ENCODE measurements at places on chromosomes 13 and 19.
A peak's percentile ranks its signal among the peaks of the same experiment; 100 is the strongest.

- DNase-seq: no peak
Observed at GRCh38 chr13:65597839-65598818, 1632.0 kb downstream of the PCDH9 start.

DNA sequence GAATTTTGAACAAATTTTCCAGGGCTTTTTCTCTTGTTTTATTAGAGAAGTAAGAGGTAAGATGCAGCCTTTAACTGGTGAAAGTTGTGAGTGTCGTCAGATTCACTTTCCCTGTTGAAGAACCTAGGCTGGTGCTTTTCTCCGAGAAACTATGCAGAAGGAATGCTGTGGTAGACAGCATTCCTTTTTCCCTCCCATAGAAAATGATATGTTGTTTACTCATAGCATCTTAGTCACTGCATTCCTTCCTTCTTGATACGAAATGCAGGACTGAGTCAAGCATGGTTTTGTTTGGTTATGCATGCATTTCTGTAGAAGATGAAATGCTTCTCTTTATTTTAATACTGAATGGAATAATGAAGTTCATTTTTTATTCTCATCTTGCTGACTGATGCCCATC, 3.4 kb downstream of the ITGBL1 start:
- no peak for DNase-seq

DNA sequence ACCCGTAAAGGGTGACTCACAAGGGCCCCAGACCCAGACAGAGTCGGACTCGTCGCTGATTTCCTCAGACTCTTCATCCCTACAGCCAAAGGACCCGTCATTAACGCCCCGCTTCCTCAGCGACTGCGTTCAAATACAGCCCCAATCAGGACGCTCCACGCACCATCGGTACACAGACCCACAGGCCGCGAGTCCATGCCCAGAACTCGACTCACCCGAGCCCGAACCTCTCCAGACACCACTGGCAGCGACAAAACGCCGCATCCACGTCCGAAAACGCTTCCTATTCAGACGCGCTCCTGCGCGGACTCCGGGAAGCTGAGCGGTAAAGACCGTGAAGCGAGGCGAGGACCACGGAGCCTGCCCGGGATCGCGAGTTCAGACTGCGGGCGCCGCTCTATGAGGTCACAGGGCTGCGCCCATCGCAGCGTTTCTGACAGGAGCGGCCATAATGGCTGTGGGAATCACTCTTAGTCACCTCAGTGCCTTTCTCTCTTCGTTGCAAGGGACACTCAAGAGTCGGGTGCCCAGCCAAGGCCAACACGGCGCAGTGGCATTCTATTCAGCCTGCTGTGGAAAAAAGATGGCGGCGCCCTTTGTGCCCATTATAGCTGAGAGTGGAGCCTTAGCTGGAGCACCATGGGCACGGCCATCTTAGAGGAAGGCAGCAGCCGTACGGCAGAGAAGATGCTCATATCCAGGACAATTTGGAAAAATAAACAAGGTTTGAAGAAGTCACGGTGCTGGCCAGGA, at the start of gene ZNF614:
ZNF614 (minus strand) TSS at position 353 of the 753 bp plus-strand sequence. CDS start 2,634 bp downstream, outside the sequence.
- peak; percentile 86 for DNase-seq

GRCh38 chr13:28031896-28032288, 43.4 kb upstream of the URAD start:
- DNase-seq: no peak

DNA sequence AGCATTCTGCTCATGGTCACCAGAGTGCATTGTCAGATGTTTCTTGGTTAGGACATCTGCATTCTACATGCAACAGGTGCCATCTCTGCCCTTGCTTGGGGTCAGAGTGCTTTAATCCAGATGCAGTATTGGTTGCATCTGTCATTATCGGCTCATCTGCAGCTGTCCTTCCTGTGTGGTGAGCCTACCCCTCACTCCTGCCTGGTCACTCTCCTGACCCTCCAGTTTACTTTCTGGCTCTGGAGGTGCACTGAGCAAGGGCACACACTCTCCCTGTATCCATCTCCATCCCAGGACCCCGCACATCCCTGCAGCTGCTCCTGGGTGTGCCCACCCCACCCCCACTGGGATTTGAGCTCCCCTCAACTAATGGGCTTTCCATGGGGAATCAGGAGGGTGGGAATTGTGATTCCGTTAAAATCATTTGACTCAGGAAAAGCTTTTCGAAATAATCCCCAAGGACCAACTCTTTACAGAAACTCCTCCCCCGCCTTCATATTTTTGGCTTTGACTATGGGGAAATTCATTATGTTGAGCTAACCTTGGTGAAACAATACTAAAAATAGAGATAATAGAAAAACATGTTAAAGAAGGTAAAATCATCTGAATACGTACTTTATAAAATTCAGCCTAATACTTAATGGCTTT, 70.2 kb downstream of the COL4A2 start:
- DNase-seq: no peak

DNA sequence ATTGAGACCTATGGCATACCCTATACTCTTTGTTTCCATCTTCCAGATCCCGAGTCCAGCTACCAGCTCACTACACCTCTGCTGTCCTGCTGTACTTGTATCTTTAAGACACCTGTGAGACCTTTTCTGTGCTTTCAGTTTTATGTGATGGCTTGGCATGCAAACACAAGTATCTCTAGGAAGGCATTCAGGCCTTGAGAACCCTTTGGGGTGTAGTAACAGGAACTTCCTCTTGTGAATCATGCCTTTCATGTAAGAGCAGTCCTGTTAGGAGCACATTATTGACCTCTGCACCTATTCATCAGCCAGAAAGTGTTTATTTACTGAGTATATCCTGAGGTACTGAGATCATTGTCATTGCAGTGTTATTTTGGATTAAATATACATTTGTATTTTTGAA, 87.0 kb upstream of the HTR2A start:
- no peak for DNase-seq

- DNase-seq: no peak
Observed at GRCh38 chr13:99418843-99419140, 82.5 kb upstream of the TM9SF2 start.

DNA sequence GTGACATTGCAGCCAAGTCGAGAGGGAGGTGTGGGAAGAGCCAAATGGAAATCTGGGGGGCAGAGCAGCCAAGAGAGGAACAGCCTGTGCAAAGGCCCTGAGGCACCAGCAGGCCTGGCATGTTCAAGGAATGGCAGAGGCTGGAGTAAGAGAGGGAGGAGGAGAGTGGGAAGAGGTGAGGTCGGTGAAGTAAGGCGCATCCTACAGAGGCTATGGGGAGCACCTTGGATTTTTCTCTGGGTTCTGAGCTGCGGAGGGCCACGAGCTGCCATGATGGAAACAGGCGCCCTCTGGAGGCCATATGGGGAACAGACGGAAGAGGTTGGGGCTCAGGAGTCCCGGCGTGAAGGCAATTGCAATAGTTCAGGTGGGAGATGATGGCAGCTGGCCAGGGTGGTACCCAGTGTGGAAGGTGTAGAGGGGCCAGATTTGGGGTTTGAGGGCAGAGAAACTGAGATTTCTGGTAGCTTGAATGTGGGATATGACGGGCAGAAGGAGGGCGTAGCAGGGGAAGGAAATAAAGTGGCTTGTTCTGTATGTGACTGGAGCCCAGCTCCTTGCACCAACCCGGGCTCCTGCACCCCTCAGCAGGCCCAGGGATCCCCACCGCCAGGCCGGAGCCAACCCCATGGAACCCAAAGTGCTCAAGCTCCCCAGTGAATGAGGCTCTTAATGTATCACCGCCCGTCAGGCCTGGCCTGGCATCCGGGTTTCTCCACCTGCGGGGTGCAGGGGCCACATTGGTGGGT, 20.5 kb upstream of the STRN4 start:
- peak; percentile 67 for DNase-seq

GRCh38 chr19:37227996-37228395, 10.0 kb downstream of the ZNF383 start:
- peak; percentile 15 for DNase-seq

GRCh38 chr13:21823949-21824348, 153.1 kb downstream of the FGF9 start:
- DNase-seq: no peak

DNA sequence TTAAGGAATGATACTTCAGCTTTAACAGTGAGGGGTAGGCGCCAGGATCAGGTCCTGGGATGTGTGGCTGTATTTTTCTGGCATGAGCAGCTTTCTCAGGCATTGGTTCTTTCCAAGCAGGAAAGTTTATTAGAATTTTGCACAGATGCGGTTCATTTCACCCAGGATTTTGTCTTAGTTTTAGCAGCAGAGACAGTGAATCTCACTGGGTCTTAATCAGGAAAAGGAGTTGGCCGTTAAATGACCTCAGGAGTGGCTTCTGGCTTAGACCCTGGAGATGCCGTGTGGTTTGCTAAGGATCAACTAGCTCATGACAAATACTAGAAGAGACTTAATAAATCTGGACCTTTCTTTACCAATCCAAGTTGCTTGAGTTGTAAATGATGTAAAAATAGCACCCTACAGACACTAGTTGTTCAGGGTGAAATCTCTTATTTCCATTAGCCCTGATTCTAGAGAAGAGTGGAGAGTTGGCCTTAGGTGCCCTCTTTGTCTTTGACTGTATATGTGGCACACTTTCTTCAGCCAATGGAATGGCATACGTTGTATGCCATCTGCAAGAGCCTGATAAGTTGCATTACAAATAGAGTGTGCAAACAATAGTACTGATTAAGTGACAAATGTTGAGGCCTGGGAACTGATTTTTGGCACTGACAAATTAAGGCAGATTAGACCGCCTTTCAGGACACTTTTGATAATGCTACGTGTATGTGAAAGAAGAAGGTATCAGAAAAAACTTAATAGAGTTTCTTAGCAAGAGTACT, 34.0 kb downstream of the LRCH1 start:
- DNase-seq: no peak

GRCh38 chr19:31541396-31541795, 192.2 kb upstream of the TSHZ3 start:
- DNase-seq: no peak

GRCh38 chr13:34114581-34114980, 296.6 kb downstream of the RFC3 start:
- no peak for DNase-seq

- no peak for DNase-seq
Observed at GRCh38 chr13:21364916-21365315, 94.2 kb downstream of the ZDHHC20 start.

DNA sequence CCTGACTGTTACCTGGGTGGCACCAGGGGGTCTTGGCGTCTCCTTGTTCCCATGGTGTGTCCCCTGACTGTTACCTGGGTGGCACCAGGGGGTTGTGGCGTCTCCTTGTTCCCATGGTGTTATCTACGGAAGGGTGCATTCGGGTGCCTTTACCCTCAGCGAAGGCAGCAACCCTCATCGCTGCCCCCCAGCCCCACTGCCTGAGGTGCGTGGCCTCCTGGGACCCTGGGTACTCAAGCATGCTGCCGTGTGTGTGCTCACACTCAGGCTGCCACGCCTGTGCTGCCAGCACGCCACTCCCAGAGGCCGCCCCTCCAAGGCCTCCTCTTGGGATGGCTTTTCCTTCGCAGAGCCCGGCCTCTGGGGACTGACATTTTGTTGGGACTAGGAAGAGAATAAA, 25.1 kb downstream of the TFDP1 start:
- no peak for DNase-seq

- no peak for DNase-seq
Observed at GRCh38 chr19:18417250-18418028, 1.8 kb upstream of the SSBP4 start.

- no peak for DNase-seq
Observed at GRCh38 chr13:62331384-62331783, 915.7 kb upstream of the PCDH20 start.

DNA sequence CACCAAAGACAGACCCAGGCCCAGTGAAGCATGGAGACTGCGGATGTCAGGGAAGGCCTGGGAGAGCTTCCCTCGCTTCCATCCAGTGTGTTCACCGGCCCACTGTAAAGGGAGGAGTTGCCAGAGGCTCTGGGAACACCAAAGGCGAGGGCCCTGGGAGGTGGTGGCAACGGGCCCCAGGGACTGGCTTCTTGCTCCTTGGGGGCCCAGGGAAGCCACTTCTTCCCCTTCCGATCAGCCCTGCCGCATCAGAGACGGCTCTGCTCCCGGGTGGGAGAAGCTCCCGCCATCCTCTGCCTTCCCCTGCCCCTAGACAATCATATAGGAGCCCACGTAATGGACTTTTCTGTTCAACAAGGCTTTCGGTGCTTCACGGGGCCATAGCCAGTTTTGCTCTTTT, 83.4 kb upstream of the GPR183 start:
- DNase-seq: no peak

DNA sequence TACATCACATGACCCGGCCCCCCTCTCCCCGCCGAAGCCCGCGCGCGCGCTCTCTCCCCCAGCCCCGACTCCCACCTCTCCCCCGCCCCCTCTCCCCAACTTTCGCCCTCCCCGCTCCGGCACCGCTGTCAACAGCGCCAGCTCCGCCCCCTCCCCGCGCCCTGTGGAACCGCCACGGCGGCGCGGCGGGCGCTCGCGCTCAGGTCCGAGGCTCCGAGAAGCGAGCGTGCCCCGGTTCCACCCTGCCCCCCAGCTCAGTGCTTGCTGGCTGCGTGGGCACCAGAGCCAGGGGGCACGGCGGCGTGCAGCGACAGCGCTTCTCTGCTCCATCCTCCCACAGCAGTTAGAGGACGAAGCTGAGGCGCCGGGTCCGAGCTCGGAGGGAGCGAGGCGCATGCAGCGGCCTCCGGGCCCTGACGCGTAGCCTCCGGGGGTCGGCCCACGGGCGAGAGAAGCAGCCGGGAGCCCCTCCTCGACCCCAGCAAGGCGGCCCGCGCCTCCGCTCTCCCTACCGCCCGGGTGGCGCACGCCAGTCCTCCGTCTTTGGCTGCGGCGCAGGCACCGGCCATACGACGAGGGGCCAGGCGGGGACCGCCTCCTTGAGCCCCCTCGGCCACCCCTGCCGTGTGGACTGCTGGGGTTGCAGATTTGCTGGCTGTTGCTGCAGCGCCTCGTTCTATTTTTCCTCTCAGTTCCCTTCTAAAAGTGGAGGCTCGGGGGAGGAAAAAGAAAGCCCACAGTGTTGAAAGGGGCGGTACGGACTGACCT, 109.5 kb downstream of the KCNRG start:
- DNase-seq: peak; percentile 87

DNA sequence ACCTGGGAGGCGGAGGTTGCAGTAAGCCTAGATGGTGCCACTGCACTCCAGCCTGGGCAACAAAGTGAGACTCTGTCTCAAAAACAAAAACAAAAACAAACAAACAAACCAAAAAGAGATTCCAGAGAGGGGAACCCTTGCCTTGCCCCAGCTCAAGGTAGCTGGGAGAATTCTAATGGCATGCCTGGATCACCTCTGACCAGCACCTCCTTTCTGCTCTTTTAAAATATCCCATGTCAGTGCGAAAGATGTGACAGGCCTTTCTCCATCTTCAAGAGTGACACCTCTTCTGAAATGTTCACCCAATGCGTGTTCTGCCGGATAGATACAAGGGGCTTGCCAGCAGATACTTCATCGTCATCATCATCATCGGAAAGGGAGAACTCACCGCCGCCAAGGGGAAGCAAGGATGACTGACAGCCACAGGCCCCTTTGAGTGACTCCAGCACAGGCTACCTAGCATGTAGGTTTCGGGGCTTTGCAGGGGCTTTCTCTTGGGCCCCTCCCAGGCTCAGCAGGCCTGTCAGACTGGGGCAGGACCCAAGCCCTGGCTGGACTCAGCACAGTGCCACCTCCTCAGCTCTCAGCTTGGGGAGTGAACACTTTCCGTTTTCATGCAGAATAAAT, 18.9 kb upstream of the LRP3 start:
- DNase-seq: no peak

Data from stimulated activated CD4-positive, alpha-beta T cell treated with anti-CD3 and anti-CD28 coated beads, Interleukin-1b, Interleukin-23, amount 100 ng/mL, for 48 hours (primary cell).